Stimulated activated CD4-positive, alpha-beta T cell treated with anti-CD3 and anti-CD28 coated beads, TNF-alpha, amount 100 ng/mL, for 24 hours (primary cell): ENCODE measurements at places on chromosomes 7 and 10.

DNA sequence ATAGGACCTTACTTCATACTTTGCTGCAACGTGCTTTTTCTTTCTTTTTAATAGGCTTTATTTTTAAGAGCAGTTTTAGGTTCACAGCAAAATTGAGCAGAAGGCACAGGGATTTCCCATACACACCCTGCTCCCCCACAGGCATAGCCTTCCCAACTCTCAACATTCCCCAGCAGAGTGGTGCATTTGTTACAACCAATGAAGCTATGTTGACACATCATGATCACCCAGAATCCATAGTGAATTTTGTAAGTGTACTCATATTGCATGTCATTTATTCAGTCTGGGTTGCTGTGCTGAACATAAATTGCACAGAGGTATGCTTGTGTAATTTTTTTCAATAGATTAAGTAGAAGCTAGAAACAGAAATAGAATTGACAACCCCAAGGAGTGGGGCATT lies 327.3 kb downstream of the INHBA start:
- DNase-seq: no peak

- DNase-seq: no peak
These were observed 107.3 kb upstream of the KDM7A start for GRCh38 chr7:140284062-140284461.

GRCh38 chr7:143503261-143503660 lies 25.6 kb downstream of the TAS2R41 start:
- DNase-seq: no peak

- DNase-seq: no peak
These were observed 502.3 kb upstream of the ZMIZ1 start for GRCh38 chr10:78566284-78567111.
